ENCODE measurements at places on chromosomes 4 and X.
A peak's percentile ranks its signal among the peaks of the same experiment; 100 is the strongest.

- DNase-seq, result peak; percentile 76
These were observed 69.7 kb downstream of the KLHL8 start for GRCh38 chr4:87150498-87151261.

GRCh38 chrX:140501321-140501720 is 3.5 kb downstream of the SOX3 start:
- DNase-seq, result no peak

- no peak for DNase-seq
These were observed 56.4 kb upstream of the HMX1 start for GRCh38 chr4:8928074-8928473.

GRCh38 chr4:37453281-37453998 is 208.9 kb downstream of the NWD2 start:
- peak; percentile 2 for DNase-seq

GRCh38 chrX:84709987-84710386 is 207.7 kb upstream of the HDX start:
- no peak for DNase-seq

GRCh38 chr4:682490-683172 is 6.3 kb downstream of the SLC49A3 start:
- no peak for DNase-seq

- DNase-seq, result no peak
These were observed 160.6 kb downstream of the AFF2 start for GRCh38 chrX:148661035-148661434.

DNA sequence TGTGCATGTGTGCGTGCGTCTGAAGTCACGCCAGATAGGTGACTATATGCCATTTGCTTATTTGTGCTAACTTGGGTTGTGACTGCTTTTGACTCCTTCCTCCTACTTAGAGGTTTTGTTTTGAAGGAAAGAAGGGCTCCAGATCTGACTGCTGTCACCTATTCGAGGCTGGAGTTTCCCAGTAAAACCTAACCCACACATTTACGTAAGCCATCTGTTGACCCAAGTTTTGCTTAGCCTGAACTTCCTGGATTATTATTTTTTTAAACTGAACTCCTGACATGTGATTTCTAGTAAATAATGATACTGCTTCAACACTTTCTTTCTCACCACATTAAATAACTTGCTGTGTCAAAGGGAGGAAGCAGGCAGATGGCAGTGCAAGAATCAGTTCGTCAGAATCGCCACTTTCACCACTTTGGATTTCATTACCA is 41.5 kb downstream of the DTHD1 start:
- no peak for DNase-seq
